Substantia nigra (tissue), 51 donors: ENCODE measurements at places on chromosomes 4 and X.
A peak's percentile ranks its signal among the peaks of the same experiment; 100 is the strongest.

DNA sequence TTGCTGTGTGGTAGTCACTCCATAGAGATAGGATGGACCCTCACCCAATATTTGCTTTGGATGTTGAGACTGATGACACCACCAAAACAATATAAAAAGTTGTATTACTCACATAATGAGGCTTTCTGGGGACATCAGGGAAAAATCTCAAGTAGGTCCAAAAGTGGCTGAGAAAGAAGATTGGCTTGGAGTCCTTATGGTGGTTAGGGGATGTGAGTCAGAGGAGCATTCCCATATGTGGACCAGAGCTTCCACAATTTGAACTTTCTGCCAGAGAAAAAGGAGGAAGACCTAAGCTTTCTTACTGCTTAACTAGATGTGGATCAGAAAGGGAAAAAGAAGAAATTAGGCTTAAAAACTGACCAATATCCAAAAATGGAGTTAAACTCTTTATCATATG, 460.5 kb downstream of the SH3BGRL start:
- DNase-seq, result no peak

DNA sequence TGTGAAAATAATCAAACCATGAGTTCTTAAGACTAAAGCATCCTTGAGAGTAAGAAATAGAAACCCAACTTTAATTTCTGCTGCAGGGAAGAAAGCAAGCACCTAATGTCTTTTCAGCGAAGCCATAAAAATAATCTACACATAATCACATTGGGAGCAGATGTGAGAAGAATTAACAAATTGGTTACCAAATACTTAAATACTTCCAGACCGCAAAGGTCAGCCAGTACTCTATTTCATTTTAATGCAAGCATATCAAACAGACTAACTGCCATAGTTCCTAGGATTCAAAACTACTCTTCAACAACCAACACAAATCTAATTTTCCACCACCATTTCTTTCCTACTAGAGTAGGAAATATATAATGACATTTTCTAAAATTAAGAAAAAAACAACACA, 144.8 kb upstream of the SLIT2 start:
- no peak for DNase-seq

- no peak for DNase-seq
Measured at GRCh38 chr4:74111990-74112389, 13.0 kb upstream of the CXCL2 start.

GRCh38 chrX:110055616-110056015, 52.7 kb downstream of the TMEM164 start:
- DNase-seq, result no peak

DNA sequence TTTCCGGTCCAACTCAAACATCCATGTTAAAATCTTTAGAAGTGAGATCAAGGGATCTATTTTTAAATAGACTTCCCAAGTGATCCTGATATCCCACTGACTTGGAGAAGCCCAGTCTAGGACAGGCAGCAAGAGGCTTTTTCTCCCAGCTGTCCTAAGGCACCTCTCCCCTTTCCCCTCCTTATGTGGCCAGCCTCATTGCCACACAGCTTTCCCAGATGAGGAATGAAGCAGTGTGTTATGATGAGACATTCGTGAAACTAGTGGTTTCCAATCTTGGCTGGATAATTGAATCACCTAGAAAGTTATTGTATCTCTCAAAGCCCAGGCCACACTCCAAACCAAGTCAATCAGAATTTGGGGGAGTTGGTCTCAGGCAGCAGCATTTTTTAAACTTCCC, 16.8 kb upstream of the HSD17B13 start:
- no peak for DNase-seq

GRCh38 chrX:53435997-53436396, 1.8 kb upstream of the HSD17B10 start:
- peak; percentile 10 for DNase-seq

- no peak for DNase-seq
Measured at GRCh38 chr4:180350901-180351300, 1892.3 kb upstream of the TENM3 start.

GRCh38 chrX:33183361-33183760, 28.0 kb downstream of the DMD start:
- DNase-seq, result peak; percentile 35

DNA sequence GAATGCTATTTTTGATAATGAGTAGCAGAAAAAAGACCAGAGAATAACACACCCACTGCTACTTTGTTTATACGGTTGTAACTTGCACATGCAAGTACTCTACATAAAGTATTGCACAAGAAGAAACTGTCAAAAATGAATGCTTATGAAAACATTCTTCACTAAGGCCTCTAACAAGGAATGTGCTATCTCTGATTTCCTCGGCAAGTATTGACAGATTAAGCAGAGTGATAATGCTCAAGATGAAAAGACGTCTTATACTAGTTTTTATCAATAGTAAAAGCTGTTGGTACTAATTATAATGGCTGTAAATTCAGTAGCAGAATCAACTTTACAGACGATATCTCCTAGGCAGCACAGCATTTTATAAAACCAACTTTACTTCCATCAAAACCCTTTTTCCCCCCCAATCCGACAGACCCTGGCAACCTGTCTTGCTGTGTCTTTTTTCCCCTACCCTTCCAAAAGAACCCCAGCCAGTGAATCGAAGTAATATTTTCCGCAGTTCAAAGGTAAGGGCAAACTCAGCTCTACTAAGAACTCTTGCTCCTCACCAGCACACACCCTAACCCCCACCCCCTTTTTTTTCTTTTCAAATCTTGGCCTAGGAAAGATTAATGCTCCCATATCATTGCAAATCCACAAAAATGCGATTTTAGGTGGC, 1.5 kb downstream of the FRYL start:
- no peak for DNase-seq

DNA sequence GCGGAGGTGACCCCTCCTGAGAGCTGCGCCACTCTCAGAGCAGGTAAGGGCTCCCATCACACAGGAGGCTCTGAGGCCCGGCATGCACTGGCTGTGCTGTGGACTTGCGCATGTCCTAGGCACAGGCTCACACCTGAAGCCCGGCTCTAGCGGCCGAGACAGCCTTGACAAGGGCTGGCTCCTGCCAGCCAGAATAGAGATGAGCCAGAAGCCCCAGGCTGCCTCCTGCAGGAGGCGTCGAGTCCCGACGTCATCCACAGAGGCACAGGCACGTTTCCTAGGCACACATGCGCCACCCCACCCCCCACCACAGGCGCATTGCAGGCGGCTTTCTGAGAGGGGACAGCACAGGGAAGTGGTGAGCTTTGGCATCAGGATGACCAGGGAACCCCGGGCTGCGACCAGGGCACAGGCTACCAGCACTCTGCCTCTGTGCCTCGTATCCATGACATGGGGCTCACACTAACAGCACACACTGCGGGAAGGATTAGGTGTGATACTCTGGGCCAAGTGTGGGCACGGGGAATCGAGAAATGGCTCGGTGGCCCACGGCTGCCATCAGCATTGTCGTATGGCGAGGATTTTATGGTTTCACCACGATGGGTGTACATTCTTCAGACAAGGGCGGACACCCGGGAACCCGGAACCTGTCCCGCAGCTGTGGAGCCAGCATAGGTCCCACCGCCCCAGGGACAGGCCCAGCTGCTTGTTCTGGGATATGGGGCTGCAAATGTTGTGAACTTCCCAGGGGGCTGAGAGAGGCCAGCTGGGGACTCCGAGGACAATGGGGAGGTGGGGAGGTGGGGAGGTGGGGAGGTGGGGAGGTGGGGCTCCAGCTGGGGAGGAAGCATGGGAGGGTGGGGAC, 90.7 kb upstream of the ADRA2C start:
- no peak for DNase-seq

GRCh38 chrX:3420316-3420715, 73.9 kb upstream of the MXRA5 start:
- DNase-seq, result no peak

DNA sequence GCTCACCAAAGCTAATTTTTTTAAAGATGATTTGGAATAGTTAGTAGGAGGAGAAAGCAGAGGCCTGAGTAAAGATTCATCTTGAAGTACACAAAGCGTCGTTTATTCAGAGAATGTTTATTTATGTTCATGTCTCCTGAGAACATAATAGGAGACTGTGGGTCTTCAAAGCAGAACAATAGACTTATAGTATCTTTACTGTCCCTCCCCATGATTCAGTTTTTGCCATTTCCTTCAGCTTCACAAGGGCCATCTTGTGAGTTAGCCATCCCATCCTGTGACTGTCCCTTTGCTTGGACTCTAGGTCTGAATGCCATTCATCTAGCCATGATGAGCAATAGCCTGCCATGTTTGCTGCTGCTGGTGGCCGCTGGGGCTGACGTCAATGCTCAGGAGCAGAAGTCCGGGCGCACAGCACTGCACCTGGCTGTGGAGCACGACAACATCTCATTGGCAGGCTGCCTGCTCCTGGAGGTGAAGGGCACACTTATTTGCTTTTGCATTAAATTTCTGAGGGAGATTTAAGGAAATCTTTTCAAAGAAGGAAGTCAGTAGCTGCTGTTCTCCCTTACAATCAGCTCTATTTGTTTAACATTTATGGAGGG, 105.8 kb downstream of the NFKB1 start:
- no peak for DNase-seq

DNA sequence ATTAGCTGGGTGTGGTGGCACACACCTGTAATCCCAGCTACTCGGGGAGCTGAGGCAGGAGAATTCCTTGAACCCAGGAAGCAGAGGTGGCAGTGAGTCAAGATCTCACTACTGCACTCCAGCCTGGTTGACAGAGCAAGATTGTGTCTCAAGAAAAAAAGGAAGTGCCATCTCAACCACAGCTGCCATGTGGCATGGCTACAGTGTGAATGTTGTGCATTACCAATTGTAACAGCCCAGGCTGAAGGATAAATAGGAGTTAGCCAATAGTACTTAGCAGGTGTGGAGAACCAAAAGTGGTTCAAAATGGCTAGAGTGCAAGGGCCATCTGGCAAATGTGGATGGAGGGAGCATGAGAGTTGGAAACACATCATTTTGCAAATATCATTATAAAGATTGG, 28.9 kb downstream of the SLC25A5 start:
- DNase-seq, result no peak

- no peak for DNase-seq
Measured at GRCh38 chr4:175674219-175674618, 137.8 kb downstream of the GPM6A start.

GRCh38 chrX:71256856-71257255, 2.9 kb upstream of the ZMYM3 start:
- DNase-seq, result no peak

- no peak for DNase-seq
Measured at GRCh38 chrX:47751670-47752069, 85.0 kb upstream of the ZNF81 start.
